ENCODE measurements at places on chromosomes 6 and 20.

DNA sequence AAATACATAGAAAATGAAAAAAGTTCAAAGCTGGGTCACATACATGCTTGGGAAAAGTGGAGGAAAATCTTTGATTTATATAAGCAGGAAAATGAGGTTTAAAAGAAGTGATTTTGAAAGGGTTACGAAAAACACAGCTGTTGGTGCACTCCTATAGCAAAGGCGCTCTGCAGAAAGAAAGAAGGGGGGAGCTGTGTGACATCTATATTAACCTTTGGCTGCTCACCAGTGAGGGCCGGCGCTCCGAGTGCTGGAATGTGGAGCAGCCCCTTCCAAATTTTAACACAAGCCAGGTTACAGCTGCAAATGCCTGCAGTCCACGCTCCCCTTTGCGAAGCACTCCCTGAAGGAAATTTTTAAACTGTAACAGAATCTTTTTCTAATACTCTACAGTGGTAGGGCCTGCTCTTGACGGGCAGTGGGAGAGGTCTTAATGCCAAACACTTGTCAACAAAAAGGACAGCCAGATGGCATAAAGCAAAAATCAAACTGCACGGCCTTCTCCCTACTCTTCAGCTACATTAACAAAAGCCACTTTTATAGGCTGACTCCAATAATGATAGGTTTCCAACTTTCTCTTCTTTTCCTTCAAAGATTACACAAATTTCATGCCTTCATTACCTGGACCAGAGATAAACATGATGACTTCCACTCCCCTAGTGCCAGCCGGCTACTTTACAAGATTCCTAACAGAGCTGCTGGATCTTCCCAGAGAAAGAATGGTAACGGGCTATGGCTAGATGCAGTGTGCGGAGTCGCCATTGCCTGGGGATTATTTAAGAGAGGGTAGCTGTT is 4.8 kb downstream of the BMP7 start:
- peaks cover 2% of the 10 kb centered on the region for H3K27me3 ChIP-seq
- H3K36me3 ChIP-seq = no peaks in the 10 kb centered on the region
- DNase-seq = no peak

- H3K4me3 ChIP-seq = no peak overlapping the region
- DNase-seq = no peak
- no peaks in the 10 kb centered on the region for H3K36me3 ChIP-seq
- peaks cover 3% of the 10 kb centered on the region for H3K27me3 ChIP-seq
- no peak overlapping the region for H3K27ac ChIP-seq
Observed at GRCh38 chr20:13868331-13868730, 83.5 kb downstream of the NDUFAF5 start.

GRCh38 chr6:107666084-107666980 is 157.8 kb downstream of the SCML4 start:
- H3K4me1 ChIP-seq = peaks cover 56% of the 10 kb centered on the region
- no peaks in the 10 kb centered on the region for H3K27me3 ChIP-seq
- H3K4me3 ChIP-seq = peak overlapping the region; percentile 1
- H3K36me3 ChIP-seq = no peaks in the 10 kb centered on the region
- peak overlapping the region; percentile 97 for H3K27ac ChIP-seq
- no peak for DNase-seq

- H3K27ac ChIP-seq = no peak overlapping the region
- DNase-seq = no peak
- peaks cover 19% of the 10 kb centered on the region for H3K4me1 ChIP-seq
- no peak overlapping the region for H3K4me3 ChIP-seq
- H3K27me3 ChIP-seq = no peaks in the 10 kb centered on the region
- no peaks in the 10 kb centered on the region for H3K36me3 ChIP-seq
Observed at GRCh38 chr6:19135706-19136105, 701.5 kb upstream of the ID4 start.

DNA sequence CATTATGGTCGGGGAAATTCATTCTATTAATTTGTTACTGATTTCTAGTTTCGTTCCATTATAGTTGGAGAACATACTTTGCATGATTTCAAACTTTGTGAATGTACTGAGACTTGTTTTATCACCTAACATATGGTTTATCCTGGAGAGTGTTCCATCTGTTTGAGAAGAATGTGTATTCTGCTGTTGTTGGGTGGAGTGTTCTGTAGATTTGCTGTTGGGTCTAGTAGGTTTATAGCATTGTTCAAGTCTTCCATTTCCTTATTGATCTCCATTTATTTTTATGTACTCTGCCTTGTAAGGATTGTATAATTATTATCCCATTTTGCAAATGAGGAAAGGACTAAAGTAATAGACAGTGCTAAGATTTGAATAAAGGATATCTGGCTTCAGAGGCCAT is 85.4 kb downstream of the RREB1 start:
- H3K4me1 ChIP-seq = peaks cover 8% of the 10 kb centered on the region
- no peaks in the 10 kb centered on the region for H3K27me3 ChIP-seq
- H3K4me3 ChIP-seq = no peak overlapping the region

GRCh38 chr6:27293436-27294098 is 18.5 kb downstream of the POM121L2 start:
- DNase-seq = no peak
- no peak overlapping the region for H3K4me3 ChIP-seq
- no peaks in the 10 kb centered on the region for H3K36me3 ChIP-seq
- peaks cover 93% of the 10 kb centered on the region for H3K27me3 ChIP-seq
- H3K27ac ChIP-seq = peak overlapping the region; percentile 77

DNA sequence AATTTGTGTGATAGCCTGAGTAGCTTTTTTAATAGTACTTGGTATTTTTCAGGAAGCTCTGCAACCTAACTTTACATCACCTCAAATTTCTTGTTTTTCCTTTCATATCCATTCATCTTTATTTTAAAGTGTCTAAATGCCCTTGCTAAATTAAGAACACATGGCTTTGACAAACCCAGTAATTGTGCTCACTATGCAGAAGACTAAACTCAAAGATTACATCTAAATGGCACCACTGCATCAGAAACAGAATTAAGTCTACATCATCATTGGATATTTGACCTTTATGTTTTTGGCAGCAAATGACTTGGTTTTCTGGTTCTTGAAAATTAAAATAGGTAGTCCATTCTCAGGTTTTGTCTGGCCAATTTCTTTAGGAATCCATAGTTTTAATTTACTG is 69.6 kb upstream of the HDGFL1 start:
- no peak overlapping the region for H3K27ac ChIP-seq
- DNase-seq = no peak
- no peaks in the 10 kb centered on the region for H3K27me3 ChIP-seq
- H3K4me3 ChIP-seq = no peak overlapping the region

DNA sequence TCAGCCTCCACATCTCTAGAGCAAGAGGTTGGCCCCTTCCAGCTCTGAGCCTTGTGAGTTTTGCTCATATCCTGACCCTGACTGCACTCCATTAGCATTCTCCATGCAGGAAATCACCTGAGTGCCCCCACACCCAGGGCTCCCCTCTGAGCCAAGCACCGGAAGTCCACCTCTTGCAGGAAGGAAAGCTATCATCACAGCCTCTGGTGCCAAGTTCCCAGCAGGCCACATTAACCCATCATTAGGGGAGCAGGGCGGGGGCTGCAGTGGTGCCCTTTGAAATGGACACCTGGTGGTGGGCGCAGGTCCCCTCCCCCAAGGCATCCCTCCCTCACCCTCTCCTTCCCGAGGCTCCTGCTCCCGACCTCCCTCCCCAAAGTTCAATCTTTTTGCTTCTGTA is 16.1 kb downstream of the GRM4 start:
- no peak overlapping the region for H3K4me3 ChIP-seq
- H3K27me3 ChIP-seq = peaks cover 32% of the 10 kb centered on the region
- H3K27ac ChIP-seq = no peak overlapping the region
- no peaks in the 10 kb centered on the region for H3K4me1 ChIP-seq

Measured in progenitor cell of endocrine pancreas (in vitro differentiated cells).